Nucleus accumbens (tissue), 56 donors: ENCODE measurements at places on chromosomes 2 and 18.

DNA sequence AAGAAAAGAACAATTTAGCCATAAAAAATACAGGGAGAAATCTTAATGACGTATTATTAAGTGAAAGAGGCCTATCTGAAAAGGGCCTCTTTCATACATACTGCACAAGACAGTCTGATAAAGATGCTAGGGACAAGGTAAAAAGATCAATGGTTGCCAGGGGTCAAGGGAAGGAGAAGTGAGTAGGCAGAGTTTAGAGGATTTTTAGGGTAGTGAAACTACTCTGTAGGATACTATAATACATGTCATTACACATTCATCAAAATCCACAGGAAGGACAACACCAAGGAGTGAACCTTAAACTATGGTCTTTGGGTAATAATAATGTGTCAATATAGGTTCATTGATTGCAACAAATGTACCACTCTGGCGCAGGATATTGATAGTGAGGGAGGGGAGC lies 289.3 kb downstream of the FSIP2 start:
- DNase-seq = no peak

DNA sequence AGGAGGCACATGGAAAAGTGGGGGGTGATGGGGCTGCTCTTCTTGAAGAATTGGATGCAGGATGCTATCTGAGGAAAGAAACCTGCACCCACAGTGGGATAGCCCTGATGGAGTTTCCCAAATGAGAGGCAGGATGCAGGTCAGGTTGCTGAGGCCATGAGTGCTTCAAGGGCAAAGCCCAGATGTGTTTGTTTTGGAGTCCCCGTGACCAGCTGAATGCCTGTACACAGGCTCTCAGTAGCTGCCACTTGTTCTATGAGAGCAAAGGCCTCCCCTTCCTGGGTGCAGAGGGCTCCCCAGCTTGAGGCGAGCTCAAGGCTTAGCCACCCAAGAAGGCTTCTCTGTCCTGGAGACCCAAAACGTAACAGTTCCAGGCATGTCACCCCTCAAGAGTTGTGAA lies 192.7 kb downstream of the SEPTIN10 start:
- DNase-seq = no peak

GRCh38 chr2:19224486-19224885 lies 133.9 kb downstream of the OSR1 start:
- no peak for DNase-seq

- DNase-seq = no peak
Observed at GRCh38 chr2:28444956-28445355, 50.9 kb upstream of the PLB1 start.

- DNase-seq = peak; percentile 93
Observed at GRCh38 chr2:44941551-44942234, at the start of gene SIX3. TSS of gene SIX3 (plus strand) at chr2:44941702. CDS start at chr2:44942105, 403 bp downstream.
